ENCODE measurements at places on chromosomes 11 and 22.

- DNase-seq = peak; percentile 32
Measured at GRCh38 chr11:118699506-118700220, 20.2 kb upstream of the TREH start.

DNA sequence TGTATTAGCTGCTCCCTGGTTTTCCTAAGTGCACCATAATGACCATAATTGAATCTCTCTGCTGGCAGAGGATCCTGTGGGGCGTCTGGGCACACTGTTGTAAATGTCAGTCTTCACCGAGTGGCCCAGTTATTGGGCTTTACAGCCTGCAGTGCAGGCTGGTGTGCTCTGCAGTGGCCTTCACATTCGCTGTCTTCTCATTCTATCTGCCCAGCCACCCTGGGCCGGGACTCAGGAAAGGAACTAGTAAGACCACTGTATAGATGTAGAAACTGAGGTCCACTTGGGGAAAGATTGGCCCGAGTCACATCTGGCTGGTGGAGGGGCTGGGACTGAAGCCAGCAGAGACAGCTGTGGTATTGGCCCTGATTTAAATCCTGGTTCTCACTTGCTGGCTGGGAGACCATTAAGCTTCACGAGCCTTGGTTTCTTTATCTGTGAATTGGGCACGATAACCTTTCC is 49.3 kb downstream of the TSPAN18 start:
- DNase-seq = no peak

DNA sequence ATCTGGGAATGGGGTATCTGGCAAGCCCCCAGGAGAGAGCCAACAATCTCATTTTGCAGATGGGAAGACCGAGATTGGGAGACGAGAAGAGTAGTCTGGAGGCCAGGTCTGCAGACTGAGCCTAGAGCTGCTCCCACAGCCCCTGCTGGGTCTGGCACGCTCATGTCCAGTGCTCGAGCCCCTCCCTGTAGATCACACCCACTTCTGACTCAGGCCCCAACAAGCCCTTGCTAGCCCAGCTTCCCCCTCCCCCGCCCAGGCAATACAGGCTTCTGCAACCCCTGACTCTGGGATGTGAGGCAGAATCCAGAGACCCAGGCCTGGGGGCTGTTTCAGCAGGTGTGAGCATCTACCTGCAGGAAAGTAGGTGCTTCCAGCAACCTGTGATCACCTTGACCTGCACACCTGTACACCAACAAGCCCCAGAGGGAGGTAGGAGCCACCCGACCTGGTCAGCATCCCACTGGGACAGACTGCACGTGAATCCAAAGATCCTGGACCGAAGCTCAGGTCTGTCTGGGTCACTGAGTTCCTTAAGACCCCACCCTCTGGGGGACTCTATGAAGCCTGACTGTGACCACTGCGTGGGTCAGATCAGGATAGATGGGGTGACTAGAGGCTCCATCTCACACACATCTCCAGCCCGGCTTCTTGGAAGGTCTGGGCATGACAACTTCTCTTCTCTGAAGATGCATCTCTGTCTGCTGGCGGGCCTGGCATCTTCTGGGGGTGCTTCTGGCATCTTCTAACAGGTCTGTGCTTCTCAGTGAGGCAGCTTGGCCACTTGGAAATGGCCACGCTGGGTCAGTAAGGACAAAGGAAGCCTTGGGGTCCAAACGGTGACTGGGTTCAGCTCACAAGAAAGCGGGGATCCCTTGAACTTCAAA is 29.3 kb downstream of the LINC01488 start:
- DNase-seq = no peak

DNA sequence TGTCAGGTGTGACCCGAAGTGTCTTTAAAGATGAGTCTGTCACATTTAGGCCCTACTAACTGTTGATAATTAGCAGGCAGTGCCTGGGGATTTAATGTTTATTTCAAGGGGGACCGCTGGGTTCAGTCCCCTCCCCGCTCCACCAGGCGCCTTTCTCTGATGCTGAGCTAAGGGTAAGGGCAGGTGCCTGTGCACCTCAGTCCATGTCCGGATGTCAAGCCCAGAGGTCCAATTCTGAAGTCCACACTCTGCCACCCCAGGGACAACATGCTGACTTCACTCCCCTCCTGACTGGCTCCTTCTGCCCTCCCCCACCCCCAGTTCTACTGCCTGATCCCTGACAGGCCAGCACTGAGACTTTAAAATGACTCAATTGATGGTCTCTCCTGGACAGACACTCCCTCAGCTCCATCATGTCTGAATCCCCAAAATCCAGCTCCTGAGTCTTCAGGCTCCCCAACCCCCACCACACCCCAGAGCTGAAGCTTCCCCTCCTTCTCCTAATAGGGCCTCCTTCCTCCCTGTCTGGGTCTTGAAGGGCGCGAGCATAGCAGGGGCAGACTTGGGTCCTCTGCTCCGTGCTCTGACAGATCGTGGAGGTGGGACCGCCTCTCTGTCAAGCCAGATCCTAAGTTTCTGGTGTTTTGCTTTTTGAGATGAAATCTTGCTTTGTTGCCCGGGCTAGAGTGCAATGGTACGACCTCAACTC is 49.8 kb upstream of the ANO1 start:
- DNase-seq = no peak

DNA sequence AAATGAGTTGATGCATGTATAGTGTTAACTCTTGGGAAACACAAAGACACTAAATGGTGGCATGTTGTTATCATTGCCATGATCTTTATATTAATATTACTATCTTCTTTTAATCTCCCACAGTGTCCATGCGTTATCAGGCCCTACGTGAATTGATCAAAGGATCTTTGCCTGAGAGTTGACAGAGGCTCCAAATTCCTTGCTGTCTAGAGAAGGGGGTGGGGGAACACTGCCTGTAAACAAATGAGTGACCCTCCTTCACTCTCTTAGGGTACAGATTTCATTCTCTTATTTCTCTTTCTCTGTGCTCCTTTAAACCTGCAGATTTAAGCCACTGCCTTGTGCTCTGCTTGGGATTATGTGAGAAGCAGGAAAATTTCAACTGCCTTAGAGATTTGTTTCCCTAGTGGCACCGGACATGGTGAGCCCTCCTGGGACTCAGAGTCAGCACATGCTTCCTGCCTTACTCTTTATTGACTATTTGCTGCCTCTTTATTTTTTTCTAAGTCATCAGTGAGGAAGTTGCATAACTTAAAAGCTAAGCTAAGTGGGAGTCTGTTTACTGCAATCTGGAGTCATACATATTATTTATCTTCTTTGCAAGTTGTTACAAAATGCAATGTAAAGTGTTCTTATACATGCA is 122.9 kb downstream of the MAML2 start:
- no peak for DNase-seq

- DNase-seq = no peak
Measured at GRCh38 chr11:86129740-86130540, 61.1 kb upstream of the PICALM start.

DNA sequence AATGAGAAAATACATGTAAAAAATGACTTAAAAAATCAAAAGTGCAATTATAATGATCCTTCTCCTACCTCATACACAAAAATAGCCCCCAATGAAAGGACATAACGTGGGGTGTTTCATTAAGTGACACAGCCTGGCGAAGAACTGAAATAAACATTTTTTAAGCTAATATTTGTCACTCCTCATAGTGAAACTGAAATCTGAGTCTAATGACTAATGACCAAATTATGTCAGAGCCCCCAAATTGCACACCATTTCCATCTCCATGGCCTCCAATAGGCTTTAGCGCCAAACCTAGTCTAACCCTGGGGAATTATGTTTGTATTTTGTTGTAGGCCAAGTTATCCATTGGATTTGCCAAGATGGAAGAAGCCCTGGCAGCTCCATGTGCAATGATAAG is 119.1 kb downstream of the WT1 start:
- no peak for DNase-seq

DNA sequence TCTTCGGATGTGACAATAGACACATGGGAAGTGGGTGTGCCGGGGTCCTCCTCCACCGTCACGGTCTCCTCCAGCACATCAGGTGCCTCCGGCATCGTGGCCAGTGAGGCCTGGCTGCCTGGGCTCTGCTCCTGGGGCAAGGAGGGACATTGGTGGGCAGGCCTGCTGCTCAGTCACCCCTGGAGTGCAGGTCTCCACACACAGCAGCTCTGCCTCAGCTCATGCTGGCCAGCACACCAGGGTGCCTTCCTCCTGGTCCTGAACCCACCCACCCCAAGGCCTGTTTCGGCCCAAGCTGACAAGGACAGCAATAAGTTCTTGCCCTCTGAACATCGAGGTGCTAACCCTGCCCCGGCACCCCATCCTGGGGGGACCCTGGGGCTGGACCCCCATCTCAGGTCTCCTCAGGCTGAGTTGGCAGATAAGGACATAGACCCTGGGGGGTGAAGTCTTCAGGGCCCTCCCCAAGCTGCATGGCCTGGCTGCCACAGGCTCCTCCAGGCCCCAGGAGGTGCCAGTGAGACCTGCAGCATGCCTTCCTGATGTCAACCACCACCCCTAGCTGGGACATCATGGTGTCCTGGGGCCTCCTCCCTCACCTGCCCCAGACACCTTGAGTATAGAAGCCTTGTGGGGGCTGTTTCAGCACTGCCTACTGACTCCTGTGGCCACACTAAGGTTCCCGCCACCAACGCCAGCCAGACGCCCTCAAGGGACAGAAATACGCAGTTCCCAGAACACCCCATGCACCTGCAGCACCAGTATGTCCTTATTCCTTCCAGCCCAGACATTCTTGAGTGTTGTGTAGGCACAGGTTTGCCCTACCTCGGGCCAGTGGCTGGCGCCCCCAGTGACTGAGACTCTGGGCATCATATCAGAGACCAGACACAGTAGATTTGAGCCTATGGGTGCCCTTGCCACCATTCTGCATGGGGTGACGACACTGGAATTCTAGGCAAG is 34.4 kb downstream of the ARVCF start:
- no peak for DNase-seq

DNA sequence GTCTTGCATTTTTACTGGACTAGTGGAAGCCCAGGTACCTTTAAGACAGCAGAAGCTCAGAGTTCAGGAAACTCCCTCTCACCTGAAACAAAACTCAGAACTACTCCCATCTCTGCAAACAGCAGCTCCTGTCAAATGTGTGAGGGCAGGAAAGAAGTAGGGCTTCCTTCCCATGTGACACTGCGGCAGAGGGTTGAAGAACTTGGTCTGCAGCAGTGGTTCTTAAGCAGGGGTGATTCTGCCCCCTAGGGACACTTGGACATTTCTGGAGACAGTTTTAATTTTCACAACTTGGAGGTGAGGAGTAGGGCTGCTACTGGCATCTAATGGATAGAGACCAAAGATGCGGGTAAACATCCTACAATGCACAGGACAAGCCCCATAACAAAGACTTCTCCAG is 63.4 kb downstream of the RCN1 start:
- no peak for DNase-seq

DNA sequence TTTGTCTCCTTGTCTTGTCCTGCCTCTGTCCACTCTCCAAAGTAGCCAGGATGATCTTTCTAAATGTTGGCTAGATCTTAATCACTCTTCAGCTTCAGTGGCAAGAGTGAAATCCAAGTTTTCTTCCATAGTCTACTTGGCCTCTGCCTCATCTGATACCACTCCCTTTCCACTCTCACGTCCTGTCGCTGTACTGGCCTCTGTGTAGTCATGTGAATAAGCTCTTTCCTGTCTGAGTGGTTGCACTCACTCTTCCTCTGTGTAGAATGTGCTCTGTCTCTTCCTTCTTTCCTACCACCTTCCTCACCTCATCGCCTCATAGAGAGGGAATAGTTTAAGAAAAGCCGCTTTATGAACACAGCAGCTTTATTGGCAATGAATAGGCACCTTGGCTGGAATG is 86.5 kb downstream of the WNT11 start:
- no peak for DNase-seq

DNA sequence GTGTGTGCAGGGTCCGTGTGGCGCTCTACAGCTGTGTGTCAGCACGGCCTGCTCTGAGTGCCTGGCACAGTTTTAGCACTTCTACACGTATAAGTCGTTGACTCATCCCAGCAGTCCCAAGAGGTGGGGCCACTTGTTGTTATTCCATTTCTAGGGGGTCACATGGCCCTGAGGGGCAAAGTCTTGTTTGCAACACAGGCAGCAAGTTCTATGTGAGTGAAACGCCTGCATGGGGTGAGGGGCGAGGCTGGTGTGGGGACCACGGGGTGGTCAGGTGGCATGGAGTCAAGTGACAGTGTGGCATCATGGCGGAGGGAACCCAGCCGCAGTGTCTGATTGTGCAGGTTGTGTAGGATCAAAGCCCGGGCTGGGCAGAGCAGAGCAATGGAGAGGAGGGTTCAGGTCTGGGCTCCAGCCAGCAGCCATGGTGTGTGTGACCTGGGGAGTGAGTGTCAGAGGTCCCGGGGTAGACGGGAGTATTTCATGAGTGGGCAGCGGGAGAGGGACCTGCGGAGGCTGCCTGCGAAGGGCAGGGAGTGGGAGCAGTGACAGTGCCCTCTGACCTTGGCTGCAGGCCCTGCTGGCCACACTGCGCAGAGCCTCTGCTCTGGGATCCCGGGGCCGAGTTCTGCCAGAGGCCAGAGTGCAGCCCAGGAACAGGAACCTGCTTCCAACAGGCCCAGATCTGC is 27.9 kb downstream of the SHANK3 start:
- no peak for DNase-seq

DNA sequence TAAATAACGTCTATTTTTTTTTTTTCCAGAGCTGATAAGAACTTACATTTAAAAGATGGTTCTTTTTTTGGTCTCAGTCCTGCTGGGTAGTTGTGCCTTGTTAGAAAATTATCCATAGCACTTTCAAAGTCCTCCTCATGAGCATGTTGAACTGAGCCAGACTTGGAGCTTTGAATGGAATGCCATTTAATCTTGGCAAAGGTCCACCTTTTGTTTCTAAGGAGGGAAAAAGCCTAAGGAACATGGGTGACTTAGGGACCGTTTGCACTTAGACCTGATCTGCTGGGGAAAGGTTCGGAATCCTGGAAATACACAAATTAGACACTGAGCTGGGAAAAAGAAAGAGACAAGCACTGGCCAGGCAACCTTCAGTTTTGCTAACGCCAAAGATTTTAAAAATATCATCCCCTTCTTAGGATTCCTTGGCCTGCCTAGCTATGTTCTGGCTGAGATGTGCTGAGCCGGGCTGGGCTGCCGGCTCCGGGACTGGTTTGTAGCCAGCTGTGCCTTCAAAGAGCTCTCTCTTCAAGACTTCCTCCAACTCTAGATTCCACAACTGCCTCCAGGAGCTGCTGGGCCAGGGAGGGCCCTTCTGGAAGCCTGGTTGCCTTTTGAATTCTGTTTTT is 67.4 kb downstream of the ENDOD1 start:
- no peak for DNase-seq

GRCh38 chr11:90234977-90235376 is 12.1 kb upstream of the CHORDC1 start:
- no peak for DNase-seq

All from activated CD8-positive, alpha-beta memory T cell treated with anti-CD3 and anti-CD28 coated beads for 1 hour (primary cell).